ENCODE measurements at places on chromosomes 5 and 9.

- no peak for DNase-seq
These were observed 236.1 kb downstream of the DNAH5 start for GRCh38 chr5:13708432-13708831.

DNA sequence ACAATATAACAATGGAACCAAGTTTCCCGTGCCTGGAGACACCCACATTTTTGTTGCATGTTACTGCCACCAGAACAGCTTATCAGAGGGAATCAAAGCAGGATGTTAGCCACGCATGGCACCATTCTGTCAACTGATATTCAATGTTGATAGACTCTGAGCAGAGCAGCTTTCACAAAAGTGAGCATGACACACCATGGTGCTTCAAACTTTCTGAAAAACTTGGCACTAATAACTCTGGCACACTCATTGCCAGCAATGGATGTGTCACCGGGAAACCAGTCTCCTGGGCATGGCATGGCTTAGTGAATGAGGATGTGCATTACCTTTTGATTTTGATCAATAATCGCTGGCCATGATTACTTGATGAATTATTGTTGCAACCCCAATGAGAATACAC, 19.7 kb downstream of the NIPSNAP3B start:
- no peak for DNase-seq

- no peak for DNase-seq
These were observed 154.6 kb downstream of the FSTL4 start for GRCh38 chr5:133457439-133458355.

- no peak for DNase-seq
These were observed 138.5 kb upstream of the TAF11L2 start for GRCh38 chr5:17359451-17360011.

DNA sequence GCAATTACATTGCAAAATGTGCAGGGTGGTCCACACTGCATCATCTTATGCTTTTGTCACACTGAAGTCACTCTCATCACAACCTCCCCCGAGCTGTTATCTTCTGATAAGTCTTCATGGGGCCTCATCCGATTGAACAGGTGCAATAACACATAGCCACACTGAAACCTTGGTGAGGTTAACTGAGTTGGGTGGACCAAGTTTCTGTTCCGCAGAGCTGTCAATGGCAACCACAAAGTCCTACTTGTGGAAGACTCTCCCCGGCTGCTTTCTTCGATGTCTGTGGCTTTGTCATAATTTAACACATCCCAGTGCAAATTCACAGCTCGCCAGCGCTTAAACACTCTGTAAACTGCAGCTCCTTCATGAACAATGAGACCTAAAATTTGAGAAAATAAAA, 112.2 kb downstream of the MARCHF11 start:
- no peak for DNase-seq

DNA sequence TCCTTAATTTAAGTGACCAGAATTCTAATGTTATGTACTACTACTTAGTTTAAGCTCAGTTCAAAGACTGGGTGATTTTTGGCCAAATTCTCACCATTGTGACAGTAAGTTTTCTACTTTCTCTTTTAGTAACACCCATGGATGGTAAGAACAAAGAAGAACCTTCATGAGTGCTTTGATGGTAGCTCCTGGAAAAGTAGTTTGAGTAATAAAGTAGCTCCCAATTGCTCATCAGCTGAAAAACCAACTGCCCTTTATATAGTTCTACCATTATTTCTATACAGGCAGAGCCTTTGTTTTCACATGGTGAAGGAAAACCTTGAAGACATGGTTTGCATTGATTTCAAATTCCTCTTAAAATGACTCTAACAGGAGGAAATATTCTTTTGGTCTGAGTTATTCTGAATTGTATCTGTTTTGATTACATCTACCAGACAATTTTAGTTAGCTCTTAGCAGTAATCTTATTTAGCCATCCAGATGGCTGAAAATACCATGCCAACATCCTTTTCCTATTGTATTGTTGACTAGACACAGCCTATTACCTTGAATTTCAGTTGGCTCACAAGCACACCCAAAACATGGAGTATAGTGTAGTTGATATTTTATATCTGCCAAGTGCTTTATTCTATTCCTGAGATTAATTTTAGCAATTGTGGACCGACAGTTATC, 23.7 kb upstream of the STARD4 start:
- no peak for DNase-seq

DNA sequence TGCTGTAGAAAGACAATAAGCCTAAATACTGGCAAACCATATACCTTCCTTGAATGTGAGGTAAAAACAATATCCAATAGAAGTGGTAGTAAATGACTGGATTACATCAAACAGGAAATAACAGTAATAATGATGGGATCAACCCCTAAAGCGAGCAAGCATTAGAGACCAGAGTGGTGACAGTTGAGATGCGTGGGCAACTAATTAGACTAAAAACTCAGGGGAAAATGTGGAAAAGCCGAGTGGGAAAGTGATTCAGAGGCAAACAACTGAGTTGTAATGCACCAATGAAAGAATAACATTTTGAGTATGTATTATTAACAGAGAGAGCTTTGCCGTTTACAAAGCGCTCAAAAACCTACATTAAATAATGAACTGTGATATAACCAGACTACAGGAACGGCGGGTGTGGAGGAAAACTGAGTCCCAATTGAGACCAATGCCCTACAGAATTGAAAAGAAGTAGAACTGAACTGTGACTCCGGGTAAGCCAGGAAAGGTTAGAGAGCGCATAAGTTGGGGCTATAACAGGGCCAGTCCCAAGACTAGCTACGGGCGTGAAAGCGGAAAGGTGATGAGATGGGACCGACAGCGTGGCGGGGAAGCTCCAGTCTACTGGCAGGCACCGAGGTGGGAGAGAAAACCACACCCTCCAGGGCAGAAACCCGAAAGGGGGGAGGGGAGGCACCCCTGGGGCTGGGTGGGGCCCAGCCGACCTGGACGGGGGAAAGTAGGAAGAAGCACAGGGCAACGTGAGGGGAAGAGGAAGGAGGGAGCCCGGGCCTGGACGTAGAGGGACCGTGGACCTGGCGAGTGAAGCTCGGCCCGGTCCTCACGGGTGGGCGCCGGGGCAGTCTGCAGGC, 592 bp downstream of the UBAP2 start:
- peak; percentile 22 for DNase-seq

- peak; percentile 31 for DNase-seq
These were observed 20.3 kb downstream of the ANXA2R start for GRCh38 chr5:43019614-43020398.

- DNase-seq, result peak; percentile 77
These were observed 545 bp upstream of the CTSV start for GRCh38 chr9:97039514-97039860.

- DNase-seq, result no peak
These were observed 1.6 kb downstream of the PDGFRB start for GRCh38 chr5:150153957-150154617.

GRCh38 chr5:172561151-172561550, 79.9 kb upstream of the NEURL1B start:
- no peak for DNase-seq

GRCh38 chr9:109349421-109349846, 28.6 kb upstream of the EPB41L4B start:
- DNase-seq, result peak; percentile 68

- no peak for DNase-seq
These were observed 212.0 kb downstream of the SREK1 start for GRCh38 chr5:66356011-66356565.

DNA sequence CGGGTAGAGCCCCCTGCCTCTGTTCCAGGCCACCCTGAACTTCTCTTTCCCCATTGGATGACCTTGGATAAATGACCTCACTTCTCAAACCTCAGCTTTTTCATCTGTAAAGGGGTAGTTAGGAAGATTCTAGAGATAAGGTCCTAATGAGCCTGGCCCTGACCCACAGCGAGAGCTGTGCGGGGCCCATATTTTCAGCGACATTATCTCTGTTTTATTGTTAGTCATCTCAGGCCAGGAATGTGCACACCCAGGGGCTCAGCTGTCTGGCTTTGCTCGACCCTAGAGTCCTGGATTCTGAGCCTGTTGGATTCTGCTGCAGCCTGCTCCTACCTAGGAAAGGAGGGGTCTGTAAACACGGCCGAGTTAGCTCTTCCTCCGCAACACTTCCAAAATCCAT, 81.2 kb upstream of the LMX1B start:
- no peak for DNase-seq

GRCh38 chr5:1763548-1763911, 36.1 kb downstream of the MRPL36 start:
- DNase-seq, result peak; percentile 73

GRCh38 chr9:35489313-35490154, at the start of gene RUSC2:
RUSC2 (plus strand) TSS chr9:35490111; CDS start chr9:35546522, 56,411 bp downstream.
- peak; percentile 66 for DNase-seq

GRCh38 chr5:103465891-103466290, 96.7 kb downstream of the NUDT12 start:
- peak; percentile 20 for DNase-seq

- peak; percentile 77 for DNase-seq
These were observed 16.9 kb upstream of the ZNF366 start for GRCh38 chr5:72523960-72524582.

- no peak for DNase-seq
These were observed 45.7 kb upstream of the IRX2 start for GRCh38 chr5:2797160-2797559.

DNA sequence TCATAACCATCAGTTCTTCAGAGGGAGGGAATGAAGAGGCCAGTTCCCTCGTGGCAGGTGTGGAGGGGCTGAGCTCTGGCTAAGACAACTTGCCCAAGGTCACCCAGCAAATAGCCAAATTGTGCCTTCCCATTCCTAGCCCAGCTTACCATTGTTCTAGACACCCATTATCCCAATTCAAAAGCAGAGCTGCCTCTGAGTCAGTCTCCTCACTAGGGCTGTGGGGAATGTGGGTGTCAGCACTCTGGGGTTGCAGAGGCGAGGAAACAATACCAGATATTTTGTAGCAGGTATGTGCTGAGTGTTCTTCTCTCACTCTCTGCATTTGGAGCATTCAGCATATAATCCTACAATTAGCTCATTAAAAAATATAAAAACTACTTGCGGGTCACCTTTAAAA, 270.8 kb downstream of the PSAT1 start:
- no peak for DNase-seq

DNA sequence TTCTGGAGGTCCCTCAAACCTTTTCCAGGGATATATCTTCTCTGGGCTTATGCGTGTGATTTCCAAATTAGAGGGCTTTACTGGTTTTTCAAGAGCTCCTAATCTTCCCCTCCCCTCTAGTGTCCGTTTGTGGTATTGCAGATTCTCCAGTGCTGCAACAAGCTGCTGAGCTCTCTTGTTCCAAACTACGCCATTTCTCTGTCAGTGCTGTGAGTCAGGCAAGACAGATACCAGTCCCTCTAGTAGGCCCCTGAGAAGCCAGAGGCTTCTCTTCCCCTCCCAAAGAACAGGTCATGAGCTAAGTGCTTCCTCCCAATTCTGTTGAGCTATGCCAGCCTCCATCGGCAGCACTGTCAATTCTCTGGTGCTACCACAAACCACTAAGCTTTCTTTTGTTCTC, 149.5 kb downstream of the FANCC start:
- peak; percentile 93 for DNase-seq

DNA sequence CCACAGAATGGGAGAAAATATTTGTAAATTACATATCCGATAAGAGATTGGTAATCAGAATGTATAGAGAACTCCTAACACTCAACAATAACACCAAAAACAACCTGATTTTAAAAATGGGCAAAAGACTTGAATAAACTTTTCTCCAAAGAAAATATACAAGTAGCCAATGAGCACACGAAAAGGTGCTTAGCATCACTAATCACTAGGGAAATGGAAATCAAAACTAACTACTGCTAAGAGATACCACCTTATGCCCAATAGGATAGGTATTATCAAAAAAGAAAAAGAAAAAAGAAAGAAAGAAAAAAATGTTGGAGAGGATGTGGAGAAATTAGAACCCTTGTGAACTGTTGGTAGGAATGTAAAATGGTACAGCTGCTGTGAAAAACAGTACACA, 212.1 kb downstream of the TLR4 start:
- DNase-seq, result peak; percentile 9

DNA sequence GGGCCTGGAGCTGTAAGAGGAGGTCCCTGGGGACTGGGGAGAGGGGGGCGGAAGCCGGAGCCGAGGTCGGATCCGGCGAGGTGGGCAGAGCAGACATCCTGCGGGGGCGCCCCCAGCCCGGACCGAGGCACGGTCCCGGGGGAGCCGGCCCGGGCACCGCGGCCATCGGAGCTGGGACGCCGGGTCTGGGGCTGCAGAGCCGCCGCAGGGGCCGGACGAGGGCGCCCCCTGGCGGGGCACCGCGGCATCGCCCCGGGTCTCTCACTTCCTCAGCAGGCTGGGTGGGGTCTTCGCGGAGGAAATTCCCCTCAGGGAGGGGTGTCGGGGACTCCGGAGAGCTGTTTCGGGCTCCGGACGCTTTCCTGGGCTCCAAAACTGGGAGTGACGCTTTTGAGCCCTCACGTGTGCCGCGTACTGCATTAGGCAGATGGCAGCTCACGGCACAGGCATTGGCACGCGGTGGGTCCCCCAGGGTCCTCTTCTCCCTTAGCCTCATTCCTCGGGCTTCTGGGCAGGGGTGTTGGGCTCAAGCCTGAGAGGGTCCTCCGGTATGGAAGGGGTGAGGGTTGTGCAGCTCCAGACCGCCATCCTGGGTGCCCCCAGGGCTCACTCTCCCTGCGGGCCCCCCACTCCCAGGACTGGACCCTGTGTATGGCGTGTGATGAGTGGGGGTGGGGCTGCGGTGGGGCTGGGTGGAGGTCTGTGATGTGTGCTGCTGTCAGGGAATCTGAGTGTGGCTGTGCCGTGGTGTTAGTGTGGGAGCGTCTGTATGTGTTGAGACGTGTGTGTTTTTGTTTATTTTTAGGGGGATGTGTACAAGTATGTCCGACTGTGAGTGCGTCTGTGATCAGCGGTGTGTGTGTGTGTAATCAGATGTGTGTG, 29.6 kb downstream of the LHX2 start:
- DNase-seq, result peak; percentile 40

DNA sequence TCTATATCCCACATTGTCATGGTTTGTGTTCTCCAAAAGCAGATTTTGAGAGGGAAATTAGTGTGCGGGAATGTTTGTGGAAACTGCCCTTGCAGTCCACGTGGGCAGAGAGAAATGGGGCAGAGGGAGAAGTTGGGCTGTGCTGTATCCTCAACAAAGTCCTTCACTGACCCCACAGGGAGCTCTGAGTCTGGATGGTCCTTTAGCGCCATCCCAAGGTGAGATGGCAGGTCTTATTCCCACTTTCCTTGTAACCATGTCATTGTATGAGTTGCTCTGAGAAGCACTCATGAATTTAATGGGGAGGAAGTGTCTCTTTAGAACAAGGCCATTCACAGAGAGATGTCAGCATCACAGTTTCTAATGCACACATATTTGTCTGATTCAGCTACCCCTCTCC, 127.1 kb downstream of the ANKRD18B start:
- peak; percentile 10 for DNase-seq

DNA sequence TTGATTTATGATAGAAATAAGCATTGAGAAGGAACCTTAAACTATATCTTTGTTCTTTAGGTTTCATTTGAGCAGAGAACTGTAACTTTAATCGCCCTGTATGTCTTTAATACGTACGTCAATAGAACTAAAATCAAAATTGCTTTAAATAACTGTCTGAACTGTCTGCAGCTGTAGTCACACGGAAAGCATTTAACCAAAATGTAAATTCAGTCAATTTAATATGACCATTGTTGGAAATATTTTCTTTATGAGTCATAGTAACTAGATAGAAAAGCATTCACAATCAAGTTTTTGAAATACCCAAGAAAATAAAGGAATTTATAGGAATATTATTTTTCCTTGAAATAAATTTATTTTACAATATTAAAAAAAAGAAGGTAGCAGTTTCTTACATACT, 157.1 kb upstream of the CDH6 start:
- DNase-seq, result no peak

All from SK-MEL-5 (cell line).